ENCODE measurements at places on chromosomes 2 and 18.

DNA sequence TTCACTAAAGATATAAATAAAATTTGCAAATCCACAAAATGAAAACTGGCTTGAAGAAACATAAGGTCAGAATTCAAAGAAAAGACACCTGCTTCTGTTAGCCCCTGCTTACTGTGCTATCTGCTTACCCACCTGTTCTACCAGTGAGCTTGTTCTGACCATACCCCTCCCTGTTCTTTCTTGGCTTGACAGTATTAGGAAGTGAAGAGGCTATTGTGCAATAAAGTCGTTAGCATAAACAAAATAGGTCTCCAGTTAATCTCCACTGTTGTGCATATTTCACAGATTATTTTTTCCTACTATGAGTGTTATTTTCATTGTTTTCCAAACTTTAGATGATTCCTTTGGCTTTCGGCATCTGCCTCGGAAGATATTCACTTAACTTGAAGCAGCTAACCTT, 322.1 kb downstream of the CCDC85A start:
- DNase-seq: no peak

GRCh38 chr2:229273723-229274338, 2.7 kb upstream of the PID1 start:
- peak; percentile 88 for DNase-seq

DNA sequence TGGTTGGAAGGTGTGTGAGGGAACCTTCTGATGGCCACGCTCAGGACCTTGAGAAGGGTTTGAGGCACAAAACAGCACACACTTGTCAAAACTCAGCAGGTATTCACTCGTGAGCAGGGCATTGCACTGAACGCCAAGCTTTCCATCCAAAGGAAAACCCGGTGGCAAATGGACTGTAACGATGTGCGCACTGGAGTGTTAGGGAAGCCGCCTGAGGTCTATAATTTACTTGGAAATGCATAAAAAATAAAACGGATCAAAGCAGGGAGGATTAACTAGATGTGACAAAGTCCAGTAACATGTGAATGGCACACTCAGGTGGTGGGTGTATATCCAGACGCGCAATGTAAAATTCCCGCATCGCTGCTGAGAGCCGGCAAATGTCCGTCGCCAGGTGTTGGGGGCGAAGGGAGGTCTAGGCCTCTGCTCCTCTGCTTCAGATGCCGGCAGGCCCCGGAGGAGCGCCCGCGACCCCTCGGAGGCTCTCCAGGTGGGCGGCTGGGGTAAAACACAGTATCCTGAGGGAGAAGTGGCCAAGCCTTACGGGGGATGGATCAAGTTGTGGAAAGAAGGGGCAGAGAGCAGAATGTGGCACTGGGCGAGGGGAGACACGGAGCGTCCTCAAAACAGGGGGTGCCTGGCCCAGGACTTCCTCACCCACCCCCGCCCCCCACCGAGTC, 15.3 kb downstream of the HES6 start:
- no peak for DNase-seq

- DNase-seq: no peak
Observed at GRCh38 chr2:28333606-28334526, 58.8 kb upstream of the FOSL2 start.

DNA sequence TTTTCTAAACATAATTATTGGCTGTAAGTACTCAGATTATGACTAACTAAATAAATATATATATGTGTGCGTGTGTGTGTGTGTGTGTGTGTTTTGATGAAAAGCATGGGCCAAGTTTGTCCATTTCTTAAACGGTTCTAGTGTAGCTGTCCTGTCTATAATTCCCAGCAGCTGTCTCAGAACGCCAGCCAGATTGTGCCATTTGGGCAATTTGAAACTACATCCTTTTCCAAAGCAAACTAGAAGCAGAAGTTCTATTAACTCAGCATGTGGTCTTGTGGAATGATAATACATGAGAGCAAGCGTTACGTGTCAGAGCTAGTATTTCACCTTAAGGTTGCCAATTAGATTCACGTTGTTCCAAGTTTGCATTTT, 1.7 kb downstream of the ARHGAP28 start:
- no peak for DNase-seq

- no peak for DNase-seq
Observed at GRCh38 chr2:121860033-121860757, 104.7 kb downstream of the TSN start.

GRCh38 chr2:233256048-233256447, 4.6 kb downstream of the ATG16L1 start:
- DNase-seq: no peak

DNA sequence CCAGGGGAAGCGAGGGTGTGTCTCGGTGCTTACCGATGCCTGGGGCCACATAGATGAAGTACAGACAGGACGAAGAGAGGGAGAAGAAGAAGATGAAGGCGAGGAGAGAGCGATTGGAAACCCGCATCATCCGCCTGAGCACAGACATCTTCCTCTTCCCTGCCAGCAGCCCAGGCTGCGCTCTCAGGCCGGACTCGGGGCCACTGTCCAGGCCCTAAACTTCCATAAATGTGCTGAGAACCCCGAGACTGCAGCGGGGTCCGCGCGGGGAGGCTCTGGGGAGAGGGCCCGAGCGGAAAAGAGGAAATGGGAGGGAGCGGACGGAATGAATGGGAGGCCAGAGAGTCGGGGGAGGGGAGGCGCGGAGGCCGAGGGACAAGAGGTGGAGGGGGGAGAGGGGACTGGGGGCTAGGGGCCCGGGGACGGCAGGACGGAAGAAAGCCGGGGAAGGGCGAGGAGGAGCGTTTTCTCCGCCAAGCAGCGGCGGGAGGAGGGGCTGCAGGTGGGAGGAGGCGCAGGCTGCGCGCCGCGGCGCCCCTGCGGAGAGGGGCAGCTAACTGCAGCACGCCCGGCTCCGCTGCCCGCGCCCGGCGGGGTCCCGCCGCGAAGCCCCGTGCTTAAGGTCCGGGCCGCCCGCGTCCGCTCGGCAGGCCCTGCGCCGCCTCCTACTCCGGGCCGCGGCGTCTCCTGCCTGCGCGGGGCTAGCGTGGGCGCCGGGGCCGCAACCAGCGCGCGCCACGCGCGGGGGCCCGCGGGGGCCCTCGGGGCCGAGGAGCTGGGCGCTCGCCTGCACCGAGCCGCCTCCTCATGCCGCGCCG, at the start of gene B4GALT6:
Gene B4GALT6, minus strand, starts transcription at position 303 of the 818 bp plus-strand sequence. Its CDS starts 155 bp downstream, at position 148.
- DNase-seq: peak; percentile 57

DNA sequence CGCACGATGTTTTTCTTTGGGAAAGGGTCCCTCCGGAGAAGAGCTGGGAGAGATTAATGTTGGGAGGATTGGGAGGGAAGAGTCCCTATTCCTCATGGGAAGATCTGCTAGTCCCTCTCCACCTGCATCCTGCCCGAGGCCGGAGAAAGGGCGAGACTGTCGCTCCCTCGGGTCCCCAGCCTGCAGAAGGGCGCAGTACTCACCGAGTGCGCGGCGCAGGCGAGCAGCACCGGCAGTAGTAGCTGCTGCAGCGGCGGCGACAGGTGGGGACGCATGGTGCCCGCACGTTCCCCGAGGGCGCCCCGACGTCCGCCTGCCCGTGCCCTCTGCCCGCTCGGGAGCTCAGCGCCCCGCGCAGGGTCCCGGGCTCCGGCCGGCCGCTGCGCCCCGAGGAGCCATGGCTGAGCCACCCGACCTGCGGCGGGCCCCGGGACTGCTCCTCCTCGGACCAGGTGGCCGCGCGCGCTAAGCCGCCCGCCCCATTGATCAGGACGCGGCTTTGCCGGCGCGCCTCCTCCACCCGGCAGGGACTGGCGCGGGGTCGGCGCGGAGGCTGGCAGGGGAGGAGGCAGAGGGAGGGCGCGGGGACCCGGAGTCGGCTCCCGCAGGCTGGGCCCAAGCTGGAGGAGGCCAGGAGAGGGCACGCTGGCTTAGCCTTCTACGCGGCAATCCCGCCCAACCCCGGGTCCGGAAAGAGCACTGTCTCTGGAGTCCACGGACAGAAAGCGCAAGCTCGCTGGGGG, at the start of gene SCTR:
Gene SCTR, minus strand, starts transcription at position 532 of the 743 bp plus-strand sequence. Its CDS starts 257 bp downstream, at position 275.
- peak; percentile 22 for DNase-seq
